ENCODE measurements at places on chromosomes 6 and 20.

GRCh38 chr6:35719830-35720733 lies 16.8 kb upstream of the ARMC12 start:
- H3K27me3 ChIP-seq: no peaks in the 10 kb centered on the region
- no peaks in the 10 kb centered on the region for H3K36me3 ChIP-seq
- peaks cover 25% of the 10 kb centered on the region for H3K4me1 ChIP-seq
- peak overlapping the region; percentile 67 for H3K27ac ChIP-seq
- DNase-seq: no peak

DNA sequence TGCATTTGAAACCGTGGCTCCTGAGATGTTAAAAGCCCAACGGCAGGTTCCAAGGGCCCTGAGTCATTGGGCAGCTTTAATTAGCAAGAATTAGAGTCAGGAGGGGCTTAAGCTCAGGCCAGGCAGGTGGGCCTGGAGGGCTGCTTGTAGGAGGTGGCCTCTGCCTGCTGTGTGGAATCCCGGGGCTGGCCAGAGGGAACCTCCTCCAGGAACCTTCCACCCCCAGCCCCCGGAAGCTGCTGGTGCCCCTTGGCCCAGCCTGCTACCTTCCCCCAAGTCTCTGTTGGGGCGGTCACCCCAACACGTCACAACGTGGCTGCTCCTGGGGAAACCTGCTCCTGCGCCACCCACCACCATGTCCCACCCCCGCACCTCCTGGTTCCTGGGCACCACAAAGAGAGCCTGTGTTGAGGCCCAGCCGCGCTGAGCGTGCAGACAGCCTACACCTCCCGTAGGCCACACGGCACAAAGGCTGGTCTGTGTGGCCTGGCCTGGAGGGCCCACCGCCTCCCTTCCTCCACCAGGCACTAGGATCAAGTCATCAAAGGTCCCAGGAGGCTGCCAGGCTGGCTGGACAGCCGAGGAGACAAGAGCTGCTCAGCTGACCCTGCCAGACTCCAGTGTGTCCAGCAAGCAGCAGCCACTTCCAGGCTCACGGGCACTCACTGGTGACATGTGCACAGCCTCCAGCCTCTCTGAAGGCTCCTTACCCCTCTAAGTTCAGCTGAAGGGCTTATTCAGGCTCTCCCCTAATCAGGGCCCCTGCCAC lies 86.3 kb downstream of the SNX5 start:
- no peak overlapping the region for H3K27ac ChIP-seq
- H3K4me1 ChIP-seq: no peaks in the 10 kb centered on the region
- no peak for DNase-seq
- H3K4me3 ChIP-seq: no peak overlapping the region
- H3K27me3 ChIP-seq: no peaks in the 10 kb centered on the region

GRCh38 chr6:137259349-137259748 lies 40.2 kb upstream of the IFNGR1 start:
- no peaks in the 10 kb centered on the region for H3K27me3 ChIP-seq
- no peak for DNase-seq
- no peaks in the 10 kb centered on the region for H3K36me3 ChIP-seq

DNA sequence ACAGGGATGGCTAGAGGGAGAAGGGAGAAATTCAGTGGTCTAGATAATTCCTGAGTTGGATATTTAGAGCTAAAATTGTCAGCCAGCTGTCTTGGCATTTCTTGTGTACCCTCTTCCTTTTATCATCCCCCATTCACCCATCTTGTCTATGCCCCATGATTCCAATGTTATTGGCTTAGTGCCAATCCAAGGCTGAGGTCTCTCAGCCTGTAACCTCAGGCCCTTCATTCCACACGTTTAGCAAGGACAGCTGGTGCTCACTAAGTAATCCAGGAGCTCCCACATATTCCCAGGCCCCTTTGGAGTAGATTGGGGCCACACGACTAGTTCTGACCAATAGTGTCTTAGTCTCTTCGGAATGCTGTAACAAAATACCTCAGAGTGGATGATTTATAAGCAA lies 112.4 kb upstream of the ATXN1 start:
- H3K4me1 ChIP-seq: no peaks in the 10 kb centered on the region
- H3K4me3 ChIP-seq: no peak overlapping the region
- no peak for DNase-seq
- no peaks in the 10 kb centered on the region for H3K36me3 ChIP-seq
- H3K27me3 ChIP-seq: no peaks in the 10 kb centered on the region
- H3K27ac ChIP-seq: no peak overlapping the region

GRCh38 chr6:110095101-110095500 lies 84.4 kb downstream of the WASF1 start:
- H3K27me3 ChIP-seq: no peaks in the 10 kb centered on the region
- no peaks in the 10 kb centered on the region for H3K4me1 ChIP-seq
- H3K36me3 ChIP-seq: no peaks in the 10 kb centered on the region
- no peak overlapping the region for H3K4me3 ChIP-seq
- DNase-seq: no peak

GRCh38 chr6:69933239-69933638 lies 66.9 kb downstream of the COL19A1 start:
- no peak for DNase-seq
- H3K4me3 ChIP-seq: no peak overlapping the region
- no peaks in the 10 kb centered on the region for H3K36me3 ChIP-seq
- no peak overlapping the region for H3K27ac ChIP-seq
- H3K27me3 ChIP-seq: no peaks in the 10 kb centered on the region
- no peaks in the 10 kb centered on the region for H3K4me1 ChIP-seq

DNA sequence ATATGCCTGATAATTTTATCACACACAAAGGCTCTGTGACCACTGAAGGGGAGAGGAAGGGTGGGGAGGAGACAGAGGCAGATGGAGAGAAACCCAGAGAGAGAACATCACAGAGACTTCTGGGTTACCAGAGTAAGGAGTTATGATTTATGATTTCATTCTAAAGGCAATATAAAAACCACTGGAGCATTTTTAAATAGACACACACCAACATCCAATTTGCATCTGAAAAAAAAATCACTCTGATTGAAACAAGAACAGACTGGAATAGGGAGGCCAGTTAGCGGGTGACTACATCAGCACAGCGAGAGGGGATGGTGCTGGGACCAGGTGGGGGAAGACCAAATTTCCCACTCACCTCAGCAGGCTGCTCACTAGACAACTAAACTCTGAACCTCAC lies 104.8 kb downstream of the AGPAT4 start:
- no peak overlapping the region for H3K4me3 ChIP-seq
- H3K27ac ChIP-seq: no peak overlapping the region
- H3K36me3 ChIP-seq: no peaks in the 10 kb centered on the region
- DNase-seq: no peak

GRCh38 chr20:46151936-46152335 lies 33.8 kb downstream of the CD40 start:
- no peaks in the 10 kb centered on the region for H3K36me3 ChIP-seq
- H3K27ac ChIP-seq: no peak overlapping the region
- no peaks in the 10 kb centered on the region for H3K4me1 ChIP-seq
- no peak for DNase-seq
- no peak overlapping the region for H3K4me3 ChIP-seq

DNA sequence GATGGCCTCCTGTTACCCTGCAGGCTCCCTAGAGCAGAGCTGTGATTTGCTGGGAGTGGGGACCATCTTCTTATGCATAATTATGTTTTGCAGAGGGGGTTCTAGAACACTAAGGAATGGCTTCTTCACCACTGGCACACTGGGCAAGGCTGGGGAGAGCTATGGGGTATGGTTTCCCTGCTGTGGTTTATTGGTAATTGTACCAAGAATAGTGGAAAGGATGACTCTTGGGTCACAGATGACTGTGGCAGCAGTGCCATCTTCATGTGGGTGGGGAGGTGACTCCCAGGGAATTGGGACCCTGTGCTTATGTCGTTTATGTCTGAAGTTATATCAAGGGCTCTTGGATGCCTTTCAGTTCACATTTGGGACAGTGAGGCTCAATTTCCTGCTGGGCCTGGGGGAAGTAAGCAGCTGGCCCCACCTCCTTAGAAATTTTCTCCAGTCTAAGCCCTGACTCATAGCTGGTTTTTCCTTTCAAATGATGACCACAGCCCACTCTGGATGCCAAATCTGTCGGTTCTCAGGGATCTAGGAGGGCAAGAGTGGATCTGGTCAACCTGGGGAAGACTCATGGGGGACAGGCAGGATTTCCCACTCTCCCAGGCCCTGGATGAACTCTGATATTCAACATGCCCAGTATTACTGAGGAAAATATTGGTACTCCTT lies 230.8 kb downstream of the LRFN2 start:
- no peak overlapping the region for H3K27ac ChIP-seq
- H3K27me3 ChIP-seq: no peaks in the 10 kb centered on the region
- no peaks in the 10 kb centered on the region for H3K36me3 ChIP-seq
- H3K4me3 ChIP-seq: no peak overlapping the region
- no peak for DNase-seq

- no peaks in the 10 kb centered on the region for H3K4me1 ChIP-seq
- no peak for DNase-seq
- no peaks in the 10 kb centered on the region for H3K36me3 ChIP-seq
- H3K4me3 ChIP-seq: no peak overlapping the region
- no peak overlapping the region for H3K27ac ChIP-seq
Observed at GRCh38 chr6:134593024-134593423, 275.1 kb upstream of the SGK1 start.

DNA sequence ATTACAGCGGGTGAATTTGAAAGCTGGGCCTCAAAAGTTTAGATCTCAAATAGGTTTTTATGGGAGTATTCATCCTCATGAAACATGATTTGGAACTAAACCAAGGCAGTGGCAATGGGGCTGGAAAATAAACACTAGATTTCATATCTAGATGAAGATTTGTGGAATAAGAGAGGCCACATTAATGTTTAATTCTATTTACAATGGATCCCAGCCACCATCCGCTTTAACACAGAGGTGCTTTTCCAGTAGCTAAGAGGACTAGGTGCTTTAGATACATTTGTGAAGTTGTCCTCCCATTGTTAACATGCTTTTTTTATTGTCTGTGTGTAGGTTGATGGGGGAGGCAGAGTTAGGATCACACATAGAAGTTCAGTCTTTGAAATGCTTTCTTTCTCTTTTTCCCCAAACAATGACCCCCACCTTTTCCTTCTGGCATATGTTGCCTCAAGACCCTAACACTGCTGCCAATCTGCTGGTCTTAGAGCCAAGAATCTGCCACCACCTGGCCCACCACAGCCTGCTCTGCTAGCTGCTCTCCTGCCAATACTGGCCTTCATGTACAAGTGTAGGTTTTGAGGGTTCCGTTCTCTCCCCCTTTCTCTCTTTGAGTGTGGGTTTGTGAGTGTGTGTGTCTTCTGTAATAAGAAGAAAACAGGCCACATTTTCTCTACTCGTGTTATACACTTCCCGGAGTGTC lies 27.8 kb upstream of the GFRAL start:
- no peak for DNase-seq
- H3K27ac ChIP-seq: no peak overlapping the region
- no peak overlapping the region for H3K4me3 ChIP-seq

GRCh38 chr6:80639181-80639629 lies 532.7 kb downstream of the BCKDHB start:
- H3K27ac ChIP-seq: no peak overlapping the region
- no peak overlapping the region for H3K4me3 ChIP-seq
- H3K36me3 ChIP-seq: no peaks in the 10 kb centered on the region
- DNase-seq: no peak
- no peaks in the 10 kb centered on the region for H3K27me3 ChIP-seq

GRCh38 chr20:57262784-57263609 lies 3.4 kb downstream of the BMP7 start:
- H3K27ac ChIP-seq: no peak overlapping the region
- H3K27me3 ChIP-seq: no peaks in the 10 kb centered on the region
- H3K4me1 ChIP-seq: no peaks in the 10 kb centered on the region
- H3K36me3 ChIP-seq: no peaks in the 10 kb centered on the region
- no peak overlapping the region for H3K4me3 ChIP-seq

Data from naive thymus-derived CD4-positive, alpha-beta T cell (primary cell).